Stimulated activated CD4-positive, alpha-beta T cell treated with anti-CD3 and anti-CD28 coated beads, Interleukin-2, amount 100 ng/mL, for 24 hours (primary cell): ENCODE measurements at places on chromosomes 1 and 21.

DNA sequence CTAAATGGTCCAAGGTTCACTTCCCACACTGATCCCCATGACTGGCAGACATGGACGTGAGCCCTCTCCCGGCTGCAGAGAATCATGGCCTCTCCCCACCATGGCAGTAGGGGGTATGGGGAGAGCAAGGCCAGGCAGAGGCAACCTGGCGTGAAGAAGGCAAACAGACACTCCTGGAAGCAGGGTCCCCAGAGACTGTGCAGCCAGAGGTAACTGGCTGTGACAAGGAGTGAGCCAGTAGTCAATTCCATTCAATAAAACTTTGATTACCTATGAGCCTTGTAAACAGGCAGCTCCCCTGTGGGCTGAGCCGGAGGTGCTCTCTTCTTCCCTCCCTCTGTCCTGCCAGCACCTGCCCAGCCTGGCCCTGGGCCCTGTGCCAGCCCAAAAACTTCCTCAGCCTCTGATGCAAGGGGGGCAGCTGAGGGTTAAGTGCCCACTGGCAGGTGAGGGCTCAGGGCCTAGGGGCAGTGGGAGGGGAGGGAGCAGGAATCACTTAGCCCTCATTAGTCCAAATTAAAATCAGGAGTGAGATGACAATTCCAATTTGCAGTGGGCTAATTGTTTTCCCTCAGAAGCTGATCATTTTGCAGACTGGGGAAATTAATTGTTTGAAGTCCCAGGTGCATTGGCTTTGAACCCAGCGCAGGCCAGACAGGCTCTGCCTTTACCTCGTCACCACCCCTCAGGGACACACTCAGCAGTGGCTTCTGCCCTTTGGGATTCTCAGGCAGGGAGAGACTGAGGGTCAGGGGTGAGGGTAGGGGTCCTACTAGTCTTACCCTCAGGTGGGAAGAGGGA, 35.6 kb downstream of the LRRN2 start:
- no peak for DNase-seq

DNA sequence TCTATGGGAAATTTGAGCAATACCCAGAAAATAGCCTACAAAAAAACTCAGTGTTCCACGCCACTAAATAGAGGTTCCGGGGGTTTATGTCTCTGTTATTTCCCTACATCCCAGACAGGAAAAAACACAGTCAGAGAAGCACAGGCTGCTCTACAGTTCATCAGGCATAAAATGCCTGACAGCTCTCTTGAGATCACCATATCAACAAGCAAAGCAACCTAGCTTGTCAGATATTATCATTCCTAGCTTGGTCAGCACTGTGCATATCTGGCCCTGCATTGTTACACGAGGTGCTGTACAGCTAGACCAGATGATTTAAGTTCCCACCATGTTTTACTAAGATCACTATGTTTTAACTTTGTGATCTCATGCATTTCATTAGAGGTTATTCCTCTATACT, 172.6 kb downstream of the PTPRC start:
- DNase-seq, result no peak

GRCh38 chr1:226943156-226943555, 3.1 kb downstream of the COQ8A start:
- no peak for DNase-seq

- no peak for DNase-seq
These were observed 14.8 kb upstream of the PSMA5 start for GRCh38 chr1:109441069-109441468.

GRCh38 chr1:207848234-207848633, 62.7 kb downstream of the CD34 start:
- DNase-seq, result peak; percentile 62

GRCh38 chr1:228702433-228702832, 32.8 kb upstream of the RHOU start:
- no peak for DNase-seq

GRCh38 chr1:29779146-29779545, 542.8 kb downstream of the PTPRU start:
- no peak for DNase-seq

GRCh38 chr1:240582953-240583352, 29.0 kb downstream of the GREM2 start:
- no peak for DNase-seq

- no peak for DNase-seq
These were observed 40.8 kb downstream of the SSBP3 start for GRCh38 chr1:54365398-54365797.

- no peak for DNase-seq
These were observed 203.2 kb upstream of the USP24 start for GRCh38 chr1:55418208-55419000.

DNA sequence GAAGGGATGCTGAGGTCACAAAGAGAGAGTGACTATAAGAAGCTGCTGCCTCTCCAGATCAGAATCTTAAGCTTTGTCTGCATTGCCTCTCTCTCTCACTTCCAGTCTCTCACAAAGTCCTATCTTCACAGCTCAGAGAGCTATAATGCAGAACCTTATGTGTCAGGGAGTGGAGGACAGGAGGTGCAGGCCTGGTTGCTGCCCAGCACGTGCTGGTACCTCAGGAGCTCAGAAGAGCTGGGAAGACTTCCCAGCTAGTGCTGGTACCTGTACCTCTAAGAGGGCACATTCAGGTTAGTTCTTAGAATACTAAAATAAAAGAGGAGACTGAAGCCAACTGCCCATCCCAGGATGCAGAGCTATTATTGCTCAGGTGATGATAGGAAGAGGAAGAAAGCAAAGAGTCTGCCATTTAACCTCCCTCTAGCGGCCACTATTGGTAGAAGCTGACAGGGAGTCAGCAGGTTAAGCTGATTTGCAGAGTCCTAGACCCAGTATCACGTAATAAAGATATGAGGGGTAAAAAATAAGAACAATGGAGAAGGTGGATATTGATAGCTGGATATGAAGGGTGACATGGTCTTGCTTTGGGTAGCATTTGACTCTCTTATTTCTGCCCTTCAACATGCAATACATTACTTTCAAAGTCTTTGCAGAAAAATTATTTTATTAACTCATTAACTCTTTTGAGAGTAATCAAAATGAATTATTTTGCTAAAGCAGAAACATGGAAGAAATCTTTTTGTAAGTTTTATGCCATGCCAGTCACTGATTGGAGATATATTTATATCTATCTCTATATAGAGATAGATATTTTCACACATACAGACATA, 138.1 kb upstream of the HMCN1 start:
- DNase-seq, result peak; percentile 36

GRCh38 chr1:208167261-208167869, 76.8 kb downstream of the PLXNA2 start:
- no peak for DNase-seq

DNA sequence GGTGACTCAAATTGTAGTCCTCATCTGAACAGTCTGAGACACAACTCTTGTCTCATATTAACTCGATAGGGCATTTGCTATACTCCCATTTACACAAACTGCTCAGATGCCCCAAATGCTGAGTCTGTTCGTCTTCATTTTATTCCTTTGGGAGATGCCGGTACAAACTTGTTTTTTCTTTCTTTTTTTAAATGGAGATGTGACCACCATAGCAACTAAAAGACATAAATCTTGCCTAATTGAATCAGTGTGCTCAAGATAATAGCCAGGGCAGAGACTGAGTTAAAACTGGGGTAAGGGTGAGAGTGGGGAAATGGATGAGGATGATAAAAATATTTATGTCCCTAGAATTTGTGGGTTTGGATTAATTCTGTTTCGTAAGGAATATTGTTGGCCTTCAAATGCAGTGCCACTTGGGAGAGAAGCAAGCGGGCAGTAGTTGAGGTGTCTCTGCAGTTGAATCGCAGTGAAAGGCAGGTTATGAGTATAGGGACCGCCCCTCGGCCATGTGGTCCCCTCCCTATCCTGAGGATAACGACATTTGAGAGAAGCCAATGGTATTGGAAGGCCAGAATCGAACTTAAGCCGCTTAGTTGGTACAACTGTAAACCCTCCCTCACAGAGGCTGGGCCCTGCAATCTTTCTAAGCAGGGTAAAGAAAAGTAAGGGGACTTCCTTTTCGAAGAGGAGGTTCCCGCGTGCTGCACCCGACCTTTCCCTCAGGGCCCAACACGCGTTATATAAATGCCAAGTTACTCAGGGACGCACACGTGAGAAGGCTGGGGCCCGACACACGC, 859 bp upstream of the LRRC8B start:
- DNase-seq, result peak; percentile 68

DNA sequence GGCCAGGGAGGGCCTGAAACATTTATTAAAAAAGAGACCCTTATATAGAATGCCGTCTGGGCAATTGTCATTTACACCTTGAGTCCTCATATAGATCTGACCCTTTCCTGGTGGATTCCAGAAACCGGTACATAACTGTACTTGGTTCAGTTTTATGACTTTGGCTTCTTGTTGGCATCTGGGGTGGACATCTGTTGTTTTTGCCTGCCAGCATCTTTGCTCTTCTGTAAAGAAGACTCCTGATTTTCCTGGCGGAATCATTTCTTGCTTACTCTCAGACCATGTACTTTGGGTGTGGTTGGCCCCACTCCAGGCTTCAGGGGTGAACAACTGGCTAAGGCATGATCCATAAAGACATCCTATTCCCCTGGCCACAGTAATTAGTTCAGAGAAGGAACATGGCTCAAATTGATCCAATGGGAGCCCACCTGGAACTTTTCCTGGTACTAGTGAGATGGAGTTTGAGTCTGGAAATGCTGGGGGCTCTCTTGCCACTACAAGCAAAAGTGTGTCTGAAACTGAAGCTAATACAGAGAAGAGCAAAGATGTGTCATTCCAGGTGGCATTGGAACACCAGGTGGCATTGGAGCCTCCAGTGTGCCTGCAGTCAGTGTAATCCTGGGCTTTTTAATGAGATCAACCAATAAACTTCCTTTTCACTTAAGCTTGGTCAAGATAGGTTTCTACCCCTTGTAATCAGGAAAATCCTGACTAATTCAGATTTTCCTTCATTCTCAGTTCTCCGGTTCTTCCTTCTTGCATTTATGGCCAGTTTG, 332.5 kb upstream of the CAMK1G start:
- no peak for DNase-seq

DNA sequence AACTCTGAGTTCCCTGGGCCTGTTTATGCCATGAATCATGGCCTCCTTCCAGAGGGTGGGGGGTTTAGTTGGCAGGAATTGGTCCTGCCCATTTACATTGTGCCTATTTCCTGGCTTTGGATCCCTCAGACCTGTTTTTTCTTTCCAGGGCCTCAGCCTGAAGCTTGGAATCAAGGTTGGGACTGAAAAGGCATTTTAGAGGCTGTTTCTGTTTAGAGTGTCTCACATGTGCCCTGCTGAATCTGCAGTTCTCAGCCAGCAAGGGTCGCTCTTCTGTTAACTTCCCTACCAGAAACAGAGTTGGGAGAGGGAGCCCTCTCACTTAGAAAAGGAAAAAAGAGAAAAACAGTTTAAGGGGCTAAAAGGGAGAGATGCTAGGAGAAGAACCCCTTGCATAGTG, 191.1 kb downstream of the PTPRC start:
- DNase-seq, result no peak

GRCh38 chr1:180674603-180675530, 43.0 kb downstream of the XPR1 start:
- DNase-seq, result no peak

DNA sequence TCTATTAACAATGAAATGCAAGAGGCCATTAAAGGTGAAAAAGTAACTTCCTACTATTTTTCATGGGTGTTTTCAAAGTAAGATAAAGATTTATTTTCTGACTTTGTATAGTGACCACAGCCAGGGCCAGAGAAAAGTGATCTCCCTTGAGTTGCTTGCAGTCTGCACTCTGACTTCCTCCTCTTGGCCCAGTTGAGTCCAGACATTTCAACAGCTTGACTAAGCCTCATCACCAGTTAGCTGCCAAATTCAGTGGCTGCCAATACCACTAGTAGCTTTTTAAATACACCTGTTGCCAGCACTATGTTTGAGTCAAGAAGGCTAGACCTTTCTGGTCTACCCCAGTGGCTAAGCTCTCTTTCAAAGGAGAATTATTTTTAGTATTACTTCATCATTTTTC, 3.7 kb upstream of the NEK7 start:
- DNase-seq, result no peak

DNA sequence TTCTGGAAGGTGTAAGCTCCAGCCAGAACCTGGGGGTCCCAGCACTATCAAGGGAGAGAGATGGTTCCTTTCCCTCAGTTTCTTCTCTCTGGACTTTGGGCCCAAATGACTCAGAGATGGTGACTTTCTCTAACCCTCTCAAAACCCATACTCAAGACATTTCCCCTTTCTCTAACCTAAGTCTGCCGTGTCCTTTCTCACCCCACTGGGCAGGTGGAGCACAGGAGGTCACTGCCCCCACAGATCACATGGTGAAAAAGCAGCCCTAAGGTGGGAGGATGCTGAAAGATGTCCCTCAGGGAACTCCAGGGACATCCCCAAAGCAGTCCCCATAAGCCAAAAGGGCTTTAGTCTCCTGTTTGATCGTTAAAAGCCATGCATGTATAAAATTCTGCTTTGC, 173.7 kb downstream of the HIVEP3 start:
- no peak for DNase-seq

- DNase-seq, result no peak
These were observed 2.8 kb downstream of the PRDX1 start for GRCh38 chr1:45518910-45519309.

GRCh38 chr1:107894605-107895004, 70.4 kb downstream of the VAV3 start:
- no peak for DNase-seq

- no peak for DNase-seq
These were observed 85.6 kb downstream of the PPP1R12B start for GRCh38 chr1:202434059-202434458.

- DNase-seq, result peak; percentile 58
These were observed 12.2 kb downstream of the DSTYK start for GRCh38 chr1:205199090-205199930.

DNA sequence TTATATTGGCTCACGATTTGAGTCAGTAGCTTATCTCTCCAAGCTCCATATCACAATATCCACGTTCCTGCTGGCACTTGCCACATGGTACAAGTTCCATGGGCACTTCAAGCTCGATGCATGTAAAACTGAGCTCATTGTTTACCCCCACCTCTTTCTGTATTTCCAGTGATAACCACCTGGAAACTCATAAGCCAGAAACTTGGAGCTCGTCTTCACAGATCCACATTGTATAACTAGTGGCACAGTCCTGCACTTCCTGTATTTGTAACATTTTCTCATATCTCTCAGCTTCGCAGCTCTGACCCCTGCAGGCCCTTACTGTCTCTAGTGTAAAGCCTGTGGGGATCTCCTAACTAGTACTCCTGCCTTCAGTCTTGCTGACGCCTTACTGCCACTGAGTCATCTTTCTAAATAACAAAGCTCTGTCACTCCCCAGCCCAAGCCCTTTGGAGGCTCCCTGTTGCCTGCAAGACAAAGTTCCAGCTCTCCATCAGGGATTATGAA, 6.5 kb upstream of the C2CD4D start:
- DNase-seq, result no peak

DNA sequence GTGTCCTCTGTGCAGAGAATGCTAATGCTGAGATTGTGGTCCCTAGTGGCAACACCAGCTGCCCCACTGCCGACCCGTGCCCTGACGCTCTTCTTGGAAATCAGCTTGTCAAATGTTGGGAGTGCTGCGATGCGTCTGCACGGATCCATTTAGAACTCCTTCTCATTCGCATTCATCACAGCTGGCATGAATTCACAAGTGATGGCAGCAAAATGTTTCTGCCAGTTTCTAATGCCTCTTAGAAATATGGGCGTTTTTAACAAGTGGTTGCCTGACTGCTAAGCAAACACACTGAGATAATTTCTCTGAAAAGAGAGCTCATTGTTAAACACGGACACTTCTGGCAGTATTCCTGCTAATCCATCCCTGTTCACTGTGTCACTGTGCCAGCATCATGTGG, 131.9 kb upstream of the KCNJ6 start:
- DNase-seq, result no peak
